ENCODE measurements at places on chromosomes 1 and 21. TPM values are rescaled to one million over a fixed set of nuclear protein-coding genes. Genes with fewer than 3 reads are reported as not detected.

The TMPRSS2 gene
- total RNA-seq: not detected

The PPIAL4G gene
- 0.61 TPM for total RNA-seq

- no peak for DNase-seq
Observed at GRCh38 chr1:105785021-105785420, 1271.5 kb upstream of the PRMT6 start.

- DNase-seq: no peak
Observed at GRCh38 chr1:55600242-55600641, 385.1 kb upstream of the USP24 start.

DNA sequence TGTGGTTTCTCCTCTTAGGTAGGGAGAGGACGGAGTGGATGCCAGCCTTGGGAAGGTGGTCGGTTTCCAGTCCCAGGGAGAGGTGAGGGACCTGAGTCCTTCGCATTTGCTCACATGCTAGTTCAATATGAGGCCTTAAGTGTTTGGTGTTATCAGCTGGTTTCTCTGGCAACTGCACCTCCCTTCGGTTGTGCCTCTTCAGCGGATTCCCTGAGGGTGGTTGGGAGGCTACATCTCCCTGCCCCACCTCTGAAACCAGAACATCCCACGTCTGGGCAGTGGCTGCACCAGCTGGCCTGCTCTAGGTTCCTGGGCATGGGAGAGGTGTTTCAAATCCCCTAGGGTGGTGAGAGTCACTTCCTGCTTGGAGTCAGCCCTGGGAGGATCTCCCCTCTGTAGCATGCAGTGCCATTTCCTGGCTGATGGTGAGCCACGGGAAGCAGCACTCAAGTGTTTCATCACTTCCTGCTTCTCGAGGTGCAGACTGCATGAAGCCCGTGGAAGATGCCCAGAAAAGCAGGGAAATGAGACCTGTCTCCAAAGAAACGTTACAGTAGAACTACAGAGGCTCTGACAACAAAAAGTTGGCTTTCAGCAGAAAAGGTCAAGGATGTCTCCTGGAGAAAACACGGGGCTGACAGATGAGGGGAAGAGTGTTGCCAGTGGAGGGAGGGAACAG, 4.5 kb downstream of the TMEM125 start:
- DNase-seq: no peak

DNA sequence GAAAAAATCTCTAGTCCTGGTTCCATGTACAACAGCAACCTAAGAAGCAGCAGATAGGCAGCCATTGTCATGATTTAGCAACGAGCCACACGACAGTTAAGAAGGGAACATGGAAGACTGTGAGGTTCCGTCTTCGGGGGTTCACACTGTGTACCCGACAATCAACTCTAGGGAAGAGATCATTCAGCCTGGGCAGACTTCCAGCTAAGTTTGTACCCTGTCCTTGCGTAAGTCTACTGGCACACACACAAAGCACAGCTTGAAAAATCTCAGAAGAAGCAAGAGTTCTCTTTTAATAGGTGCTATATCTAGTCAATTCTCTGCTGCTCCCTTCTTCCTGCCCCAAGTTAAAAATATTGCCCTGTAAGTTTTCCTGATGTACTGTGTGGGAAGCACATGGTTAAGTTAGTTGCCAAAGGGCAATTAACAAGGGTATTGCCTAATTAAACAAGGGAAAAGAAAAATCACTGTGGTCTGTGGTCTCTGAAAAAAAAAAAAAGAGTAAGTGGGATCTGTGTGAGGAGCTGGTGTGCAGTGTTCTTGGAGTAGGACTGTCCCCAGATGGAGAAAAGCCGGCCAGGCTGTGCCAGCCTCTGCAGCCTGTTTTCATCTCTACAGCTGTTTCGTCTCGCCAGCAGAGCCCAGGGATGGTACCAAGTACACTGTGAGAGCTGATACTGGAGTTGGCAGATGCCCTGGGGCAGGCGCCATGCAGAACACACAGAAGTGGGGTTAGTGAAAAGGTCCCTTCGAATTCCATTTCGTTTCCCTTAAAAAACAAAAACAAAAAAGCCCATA, 6.4 kb upstream of the MYBPHL start:
- no peak for DNase-seq

GRCh38 chr1:81391125-81391828, 409.5 kb upstream of the ADGRL2 start:
- no peak for DNase-seq

GRCh38 chr1:17585266-17585987, 45.9 kb downstream of the ARHGEF10L start:
- DNase-seq: no peak

GRCh38 chr21:23695443-23695842, 1911.8 kb downstream of the MRPL39 start:
- no peak for DNase-seq

GRCh38 chr21:35829067-35829466, 231.3 kb downstream of the SETD4 start:
- no peak for DNase-seq

- peak; percentile 65 for DNase-seq
Observed at GRCh38 chr1:237219751-237220642, 178.0 kb downstream of the RYR2 start.
